ENCODE measurements at places on chromosomes 4 and X.

- DNase-seq: no peak
Observed at GRCh38 chr4:30559481-30559880, 160.7 kb upstream of the PCDH7 start.

DNA sequence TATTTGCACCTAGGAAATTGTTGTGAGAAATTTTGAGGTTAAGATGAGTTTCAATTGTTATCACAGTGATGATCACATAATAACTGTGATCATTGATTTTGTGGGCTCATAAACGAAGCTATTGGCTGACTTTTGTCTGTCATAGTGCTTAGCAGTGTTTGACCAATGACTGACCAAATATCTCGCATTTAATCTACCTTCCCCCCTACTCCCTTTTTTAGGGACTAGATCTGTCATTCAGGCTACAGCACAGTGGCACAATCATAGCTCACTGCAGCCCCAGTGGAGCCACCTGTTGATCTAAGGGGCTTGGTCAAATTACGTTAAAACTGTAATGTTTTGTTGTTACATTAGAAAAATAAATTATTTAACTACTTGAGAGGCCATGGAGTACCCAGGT lies 1.5 kb downstream of the FUNDC2 start:
- no peak for DNase-seq

- DNase-seq: no peak
Observed at GRCh38 chrX:25807022-25807421, 331.1 kb upstream of the MAGEB18 start.

DNA sequence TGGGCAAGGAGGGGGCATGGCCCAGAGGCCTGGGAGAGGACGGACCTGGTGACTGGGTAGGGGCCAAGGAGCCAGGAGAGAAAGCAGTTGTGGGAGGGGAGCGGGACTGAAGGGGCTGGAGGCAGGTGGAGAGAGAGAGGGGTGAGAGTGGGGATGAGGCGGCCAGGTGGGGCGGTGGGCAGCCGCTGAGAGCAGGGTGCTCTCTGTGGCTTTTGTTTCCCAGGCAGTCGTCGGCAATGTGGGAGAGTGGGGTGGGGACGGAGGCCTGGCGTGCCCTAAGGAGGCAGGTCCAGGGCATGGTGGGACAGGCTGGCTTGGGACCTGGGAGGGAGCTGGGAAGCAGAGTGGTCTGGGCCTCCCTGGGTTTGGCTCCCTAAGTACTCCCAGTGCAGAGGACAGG lies 3.2 kb upstream of the ATP2B3 start:
- DNase-seq: no peak

DNA sequence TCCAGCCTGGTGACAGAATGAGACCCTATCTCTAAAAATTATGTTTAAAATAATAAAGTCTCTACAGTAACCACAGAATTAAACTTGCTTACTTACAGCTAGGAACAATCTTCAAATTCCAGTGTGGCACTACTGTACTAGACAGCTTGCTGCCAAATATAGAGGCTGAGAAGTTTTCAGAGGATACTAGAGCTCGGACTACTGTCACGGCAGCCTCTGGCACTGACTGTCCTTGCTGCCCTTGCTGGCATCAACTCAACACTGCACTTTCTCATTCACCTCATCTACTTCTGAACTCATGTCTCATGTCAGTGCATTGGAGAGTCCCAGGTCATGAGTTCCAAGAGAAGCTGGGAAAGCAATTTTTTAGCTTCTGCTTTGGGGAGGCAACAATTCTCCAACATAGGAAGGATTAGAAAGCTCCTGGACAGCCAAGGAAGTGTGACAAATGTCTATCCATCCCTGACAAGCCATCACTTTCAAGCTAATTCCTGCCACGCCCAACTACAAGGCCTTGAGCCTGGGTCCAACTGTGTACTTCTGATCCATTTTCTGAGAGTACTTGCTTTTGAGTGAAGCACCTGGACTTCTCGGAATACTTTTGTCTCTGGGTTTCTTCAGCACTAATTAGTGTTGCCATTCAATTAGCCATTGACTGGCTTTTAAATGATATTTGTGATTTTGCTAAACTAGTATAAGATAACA lies 98.6 kb upstream of the NR3C2 start:
- DNase-seq: no peak

- no peak for DNase-seq
Observed at GRCh38 chr4:26194764-26195163, 126.0 kb upstream of the RBPJ start.

GRCh38 chr4:95640311-95640710 lies 91.5 kb upstream of the UNC5C start:
- no peak for DNase-seq

- no peak for DNase-seq
Observed at GRCh38 chrX:63746278-63746677, 38.7 kb downstream of the ARHGEF9 start.

- DNase-seq: no peak
Observed at GRCh38 chr4:138199568-138200235, 42.4 kb downstream of the SLC7A11 start.

GRCh38 chrX:18931972-18932371 lies 51.9 kb downstream of the PHKA2 start:
- no peak for DNase-seq

DNA sequence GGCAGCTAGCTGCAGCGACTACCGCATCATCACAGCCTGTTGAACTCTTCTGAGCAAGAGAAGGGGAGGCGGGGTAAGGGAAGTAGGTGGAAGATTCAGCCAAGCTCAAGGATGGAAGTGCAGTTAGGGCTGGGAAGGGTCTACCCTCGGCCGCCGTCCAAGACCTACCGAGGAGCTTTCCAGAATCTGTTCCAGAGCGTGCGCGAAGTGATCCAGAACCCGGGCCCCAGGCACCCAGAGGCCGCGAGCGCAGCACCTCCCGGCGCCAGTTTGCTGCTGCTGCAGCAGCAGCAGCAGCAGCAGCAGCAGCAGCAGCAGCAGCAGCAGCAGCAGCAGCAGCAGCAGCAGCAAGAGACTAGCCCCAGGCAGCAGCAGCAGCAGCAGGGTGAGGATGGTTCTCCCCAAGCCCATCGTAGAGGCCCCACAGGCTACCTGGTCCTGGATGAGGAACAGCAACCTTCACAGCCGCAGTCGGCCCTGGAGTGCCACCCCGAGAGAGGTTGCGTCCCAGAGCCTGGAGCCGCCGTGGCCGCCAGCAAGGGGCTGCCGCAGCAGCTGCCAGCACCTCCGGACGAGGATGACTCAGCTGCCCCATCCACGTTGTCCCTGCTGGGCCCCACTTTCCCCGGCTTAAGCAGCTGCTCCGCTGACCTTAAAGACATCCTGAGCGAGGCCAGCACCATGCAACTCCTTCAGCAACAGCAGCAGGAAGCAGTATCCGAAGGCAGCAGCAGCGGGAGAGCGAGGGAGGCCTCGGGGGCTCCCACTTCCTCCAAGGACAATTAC lies 1.4 kb downstream of the AR start:
- DNase-seq: no peak

- DNase-seq: no peak
Observed at GRCh38 chrX:46666831-46667230, 92.1 kb downstream of the SLC9A7 start.

DNA sequence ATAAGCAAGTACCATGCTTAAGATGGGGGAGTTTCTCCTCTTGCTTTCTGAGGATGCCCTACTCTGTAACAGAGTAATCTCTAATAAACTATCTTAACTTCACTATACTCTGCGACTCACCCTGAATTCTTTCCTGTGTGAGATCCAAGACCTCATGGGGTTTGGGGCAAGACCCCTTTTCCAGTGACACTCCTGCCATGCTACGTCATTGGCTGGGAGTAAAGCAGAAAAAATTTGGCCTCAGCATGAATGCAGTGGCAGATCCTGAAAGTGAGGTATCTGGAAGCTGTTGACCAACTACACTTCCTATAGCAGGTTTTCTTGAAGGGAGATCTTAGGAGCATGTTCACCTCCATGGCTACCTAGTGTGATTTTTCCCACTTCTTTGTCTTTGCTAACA lies 109.1 kb upstream of the MED14 start:
- DNase-seq: no peak

- DNase-seq: no peak
Observed at GRCh38 chr4:67082746-67083145, 462.6 kb downstream of the CENPC start.

DNA sequence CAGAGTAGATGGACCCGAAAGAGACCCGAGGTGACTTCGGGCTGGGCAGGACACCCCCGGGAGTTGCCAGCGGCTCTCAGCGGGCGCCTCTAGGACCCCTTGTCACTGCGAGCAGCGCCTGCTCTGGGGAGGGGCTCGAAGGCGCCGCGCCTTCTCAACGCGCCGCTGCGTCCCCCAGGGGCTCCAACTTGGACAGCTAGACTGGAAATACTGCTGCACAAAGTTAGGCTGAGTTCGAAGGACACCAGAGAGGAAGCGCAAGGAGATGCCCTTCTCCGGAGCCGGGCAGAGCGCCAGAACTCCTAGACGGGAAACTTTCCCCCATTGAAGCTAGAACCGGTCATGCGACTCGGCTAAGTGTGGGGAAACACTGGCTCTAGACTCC lies 493 bp upstream of the KCNIP4 start:
- no peak for DNase-seq

- no peak for DNase-seq
Observed at GRCh38 chr4:78481180-78481579, 70.4 kb upstream of the ANXA3 start.

DNA sequence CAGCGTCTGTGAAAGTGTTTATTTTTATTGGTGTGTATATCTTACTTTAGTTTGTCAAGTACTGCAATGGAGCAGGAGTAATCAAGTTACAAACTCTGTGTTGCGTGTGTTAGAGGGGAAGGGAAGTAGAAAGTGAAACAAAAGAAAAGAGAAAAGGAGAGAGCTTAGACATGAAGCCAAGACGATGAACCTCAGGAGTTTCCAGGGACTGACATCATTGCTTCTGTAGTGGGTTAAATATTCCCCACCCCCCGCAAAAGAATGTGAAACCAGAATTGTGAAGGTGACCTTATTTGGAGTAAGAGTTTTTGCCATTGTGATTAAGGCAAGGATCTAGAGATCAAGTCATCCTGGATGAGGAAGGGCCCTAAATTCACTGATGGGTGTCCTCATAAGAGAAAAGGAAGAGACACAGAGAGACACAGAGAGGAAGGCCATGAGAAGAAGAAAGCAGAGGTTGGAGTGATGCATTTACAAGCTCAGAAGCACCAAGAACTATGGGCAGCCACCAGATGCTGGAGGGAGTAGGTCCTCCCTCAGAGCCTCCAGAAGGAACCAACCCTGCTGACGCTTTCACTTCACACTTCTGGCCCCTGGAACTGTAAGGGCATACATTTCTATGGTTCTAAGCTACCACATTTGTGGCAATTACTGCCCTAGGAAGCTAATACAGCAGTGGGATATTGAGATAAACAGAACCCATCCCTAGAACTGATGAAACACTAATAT lies 173.6 kb upstream of the SFRP2 start:
- DNase-seq: no peak

DNA sequence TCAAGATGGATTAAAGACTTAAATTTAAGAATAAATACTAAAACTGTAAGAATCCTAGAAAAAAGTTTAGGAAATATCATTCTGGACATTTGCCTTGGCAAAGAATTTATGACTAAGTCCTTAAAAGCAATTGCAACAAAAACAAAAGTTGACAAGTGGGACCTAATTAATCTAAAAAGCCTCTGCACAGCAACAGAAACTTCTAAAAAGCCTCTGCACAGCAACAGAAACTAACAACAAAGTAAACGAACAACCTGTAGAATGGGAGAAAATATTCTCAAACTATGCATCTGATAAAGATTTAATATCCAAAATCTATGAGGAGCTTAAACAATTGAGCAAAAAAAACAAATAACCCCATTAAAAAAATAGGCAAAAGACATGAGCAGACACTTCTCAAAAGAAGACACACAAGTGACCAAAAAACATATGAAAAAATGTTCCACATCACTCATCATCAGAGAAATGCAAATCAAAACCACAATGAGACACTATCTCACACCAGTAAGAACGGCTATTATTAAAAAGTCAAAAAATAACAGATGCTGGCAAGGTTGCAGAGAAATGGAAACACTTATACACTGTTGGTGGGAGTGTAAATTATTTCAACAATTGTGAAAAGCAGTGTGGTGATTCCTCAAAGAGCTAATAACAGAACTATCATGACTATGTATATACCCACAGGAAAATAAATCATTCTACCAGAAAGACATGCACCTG lies 5.5 kb upstream of the OPRPN start:
- DNase-seq: no peak

DNA sequence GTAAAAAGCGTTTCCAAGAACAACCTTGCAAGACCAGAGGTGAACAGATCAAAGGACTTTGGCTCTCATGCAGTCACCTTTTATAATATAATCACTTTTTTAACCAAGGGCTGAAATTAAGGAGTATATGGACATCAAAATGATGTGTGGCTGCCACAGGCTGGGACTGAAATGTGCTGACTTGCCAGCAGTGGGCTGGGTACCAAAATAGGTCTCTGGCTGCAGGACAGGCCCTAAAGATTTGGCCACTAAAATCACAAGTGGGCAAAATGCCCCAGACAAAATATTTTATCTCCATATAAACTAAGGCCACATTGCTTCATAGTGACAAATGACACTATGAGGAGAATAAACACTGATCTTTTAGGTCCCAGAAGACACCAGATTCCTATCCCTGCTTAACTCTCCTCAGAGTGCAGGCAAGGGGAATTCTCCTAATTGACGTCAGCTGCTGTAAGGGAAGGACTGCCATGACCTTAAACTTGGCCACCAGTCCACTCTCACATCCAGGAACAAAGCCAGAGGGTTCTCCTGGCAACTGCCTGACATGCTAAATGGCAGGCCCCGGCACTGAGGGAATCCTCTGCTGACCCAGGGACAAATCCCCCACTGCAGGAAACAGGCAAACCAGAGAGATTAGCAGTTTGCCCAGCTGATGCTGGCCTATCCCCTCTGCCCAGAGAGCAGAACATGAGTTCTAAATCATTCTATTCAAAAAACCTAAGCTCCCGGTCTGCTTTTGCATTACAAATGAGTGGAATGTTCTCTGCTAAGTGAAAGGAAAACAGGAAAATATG lies 155.8 kb downstream of the PPP3CA start:
- no peak for DNase-seq

DNA sequence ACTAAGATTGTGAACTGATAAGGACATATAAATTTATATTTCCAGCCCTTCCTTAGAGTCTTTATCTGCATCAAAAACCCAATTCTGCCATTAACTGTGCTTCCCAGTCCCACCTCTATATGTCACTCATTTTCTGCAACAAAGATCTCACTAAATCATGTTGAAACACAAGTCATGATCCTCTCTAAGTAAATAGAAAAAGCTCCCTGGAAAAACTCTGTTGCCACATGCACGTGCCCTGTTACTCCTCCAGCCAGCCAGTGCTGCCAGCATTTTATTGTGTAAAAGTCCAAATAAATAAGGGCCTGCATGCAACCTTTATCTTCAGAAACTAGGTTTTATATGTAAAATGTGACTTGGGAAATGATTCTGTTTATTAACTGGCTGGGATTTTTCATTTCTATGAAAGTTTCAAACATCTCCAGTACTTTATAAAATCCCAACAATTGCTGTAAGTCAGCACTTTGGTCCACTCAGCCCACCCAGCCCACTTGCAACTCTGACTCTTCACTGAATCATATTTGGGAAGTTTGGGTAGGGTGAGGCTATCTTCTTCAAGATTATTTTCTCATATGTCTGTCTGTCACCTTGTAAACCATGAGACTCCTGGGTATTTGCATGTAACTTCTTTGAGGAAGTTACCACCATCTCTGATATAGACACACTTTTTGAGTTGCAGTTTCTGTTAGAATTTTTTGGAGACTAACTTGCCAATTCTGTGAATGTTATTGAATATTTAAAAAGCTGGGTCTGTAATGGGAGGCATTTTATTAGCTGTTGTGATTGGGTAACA lies 40.0 kb upstream of the SMARCA5 start:
- no peak for DNase-seq

Data from D721Med (cell line).